A673 (cell line): ENCODE measurements at places on chromosomes 3 and 15.

DNA sequence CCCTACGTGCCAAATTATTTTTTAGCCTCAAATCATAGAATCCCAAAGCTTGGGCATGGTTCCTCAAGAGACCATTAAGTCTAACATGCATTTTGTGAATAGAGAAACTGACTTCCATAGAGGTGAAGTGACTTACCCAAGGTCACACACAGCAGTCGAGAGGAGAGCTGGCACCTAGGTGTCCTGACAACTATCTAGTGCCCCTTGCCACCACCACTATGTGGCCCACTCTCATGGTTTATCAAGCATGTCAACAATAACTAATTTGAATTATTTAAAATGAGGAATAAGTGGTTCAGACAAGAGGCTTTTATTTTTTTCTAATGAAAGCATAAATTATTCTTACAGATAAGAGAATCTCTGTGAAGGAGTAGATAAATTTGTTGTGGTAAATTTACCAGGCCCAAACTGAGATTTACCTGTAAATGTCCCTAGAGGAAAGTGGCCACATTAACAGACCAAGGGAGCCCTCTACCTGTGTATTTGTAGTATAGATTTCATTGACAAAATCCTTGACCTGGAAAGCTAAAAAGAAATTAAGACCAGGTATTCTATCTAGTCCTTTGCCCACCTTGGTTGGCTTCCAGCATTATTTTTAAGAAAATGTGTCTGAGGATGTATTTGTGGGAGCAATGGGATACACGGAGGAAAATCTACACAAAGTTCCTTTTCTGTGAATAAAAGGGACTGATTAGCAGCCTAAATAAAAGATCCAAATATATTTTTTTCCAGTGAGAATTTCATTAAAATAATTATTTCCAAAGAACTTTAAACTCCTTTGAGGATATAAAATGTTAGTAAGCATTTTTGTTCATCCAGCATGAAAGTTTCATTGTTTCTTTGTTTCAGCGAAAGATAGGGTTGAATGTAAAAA lies 49.1 kb downstream of the IQCH start:
- peak; percentile 17 for DNase-seq

- no peak for DNase-seq
Measured at GRCh38 chr3:64584179-64584578, 103.6 kb downstream of the ADAMTS9 start.

- no peak for DNase-seq
Measured at GRCh38 chr15:39680868-39681267, 100.0 kb downstream of the THBS1 start.

- peak; percentile 57 for DNase-seq
Measured at GRCh38 chr3:77319711-77320110, 279.8 kb downstream of the ROBO2 start.

- DNase-seq = no peak
Measured at GRCh38 chr3:87437765-87438164, 161.4 kb upstream of the POU1F1 start.

DNA sequence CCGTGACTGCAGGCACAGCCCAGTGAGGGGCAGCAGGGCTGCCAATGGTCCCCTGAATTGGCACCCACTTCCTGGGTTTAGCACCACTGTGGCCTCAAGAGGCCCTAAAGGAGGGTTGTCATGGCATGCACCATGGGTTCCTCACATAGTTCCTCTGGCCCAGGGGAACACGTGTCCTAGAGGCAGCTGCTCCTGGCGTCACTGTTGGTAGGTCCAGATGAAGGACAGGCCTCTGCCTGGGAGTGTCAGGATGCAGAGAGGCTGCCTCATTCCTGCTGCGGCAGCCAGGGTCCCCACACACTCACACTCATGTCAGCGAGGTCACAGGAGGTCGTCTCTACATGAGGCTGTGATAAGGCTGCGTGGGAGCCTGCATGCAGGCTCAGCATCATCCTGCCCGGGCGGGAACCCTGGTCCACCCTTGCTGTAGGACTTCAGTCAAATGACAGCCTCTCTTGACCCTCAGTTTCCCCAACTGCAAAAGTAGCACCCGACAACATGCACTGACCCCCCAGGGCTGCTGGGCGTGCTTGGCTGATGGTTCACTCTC lies 26.1 kb upstream of the SFMBT1 start:
- DNase-seq = no peak

DNA sequence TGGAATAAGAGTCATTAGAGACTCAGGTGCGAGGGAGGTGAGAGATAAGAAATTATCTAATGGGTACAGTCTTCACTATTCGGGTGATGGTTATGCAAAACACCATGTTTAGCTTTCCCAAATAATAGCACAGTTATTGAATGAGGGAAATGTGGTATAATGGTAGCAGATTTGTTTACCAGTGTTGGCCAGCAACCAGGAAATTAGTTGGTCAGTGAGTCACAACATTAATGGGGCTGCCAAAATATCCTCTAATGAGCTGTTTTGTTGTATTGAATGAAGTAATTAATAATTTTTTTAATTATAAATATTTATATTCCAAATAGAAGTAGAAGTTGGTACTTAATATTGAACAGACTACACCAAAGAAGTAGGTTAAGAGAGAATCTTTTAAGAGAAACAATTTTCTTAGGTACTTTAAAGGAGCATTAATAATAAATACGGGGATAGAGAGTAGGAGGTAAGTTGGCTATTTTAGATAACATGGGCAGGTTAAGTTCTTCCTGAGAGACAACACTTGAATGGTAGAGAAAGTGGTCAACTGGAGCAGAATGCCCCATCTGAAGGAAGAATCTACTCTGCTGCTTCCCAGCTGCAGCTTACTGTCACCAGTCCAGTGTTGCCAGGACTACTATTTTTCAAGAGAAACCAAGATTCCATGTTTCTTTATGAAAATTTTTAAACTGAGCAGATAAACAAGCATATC lies 218.8 kb downstream of the UBE2E2 start:
- no peak for DNase-seq

- no peak for DNase-seq
Measured at GRCh38 chr3:59535791-59536221, 486.0 kb upstream of the CFAP20DC start.

- DNase-seq = peak; percentile 11
Measured at GRCh38 chr15:79089890-79090486, 592 bp downstream of the RASGRF1 start.

- DNase-seq = no peak
Measured at GRCh38 chr3:13353936-13354542, 66.1 kb downstream of the NUP210 start.

GRCh38 chr3:7697548-7697947 lies 804.1 kb upstream of the LMCD1 start:
- DNase-seq = no peak

DNA sequence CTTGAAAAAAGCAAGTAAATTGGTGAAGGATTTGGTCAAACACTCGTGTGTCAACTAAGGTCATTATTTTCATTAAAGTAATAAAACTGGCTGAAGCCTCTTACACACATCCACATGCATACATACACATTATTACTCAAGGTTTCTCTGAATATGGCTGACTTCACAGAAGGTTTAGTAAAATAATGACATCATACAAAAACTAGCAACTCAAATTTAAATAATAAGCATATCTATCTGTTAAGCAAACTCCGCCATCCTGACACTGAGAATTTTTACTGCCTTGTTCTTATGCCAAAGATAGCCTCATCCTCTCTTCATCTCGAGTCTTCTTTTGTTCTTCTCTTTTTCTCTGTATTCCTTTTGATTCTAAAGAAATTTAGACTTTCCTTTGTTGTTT lies 739.1 kb downstream of the GBE1 start:
- no peak for DNase-seq

GRCh38 chr3:69428657-69429255 lies 42.9 kb upstream of the FRMD4B start:
- DNase-seq = no peak
